NCI-H524 treated with DMSO at 0.1 percent for 48 hours (cell line): ENCODE measurements at places on chromosomes 1 and 21.

DNA sequence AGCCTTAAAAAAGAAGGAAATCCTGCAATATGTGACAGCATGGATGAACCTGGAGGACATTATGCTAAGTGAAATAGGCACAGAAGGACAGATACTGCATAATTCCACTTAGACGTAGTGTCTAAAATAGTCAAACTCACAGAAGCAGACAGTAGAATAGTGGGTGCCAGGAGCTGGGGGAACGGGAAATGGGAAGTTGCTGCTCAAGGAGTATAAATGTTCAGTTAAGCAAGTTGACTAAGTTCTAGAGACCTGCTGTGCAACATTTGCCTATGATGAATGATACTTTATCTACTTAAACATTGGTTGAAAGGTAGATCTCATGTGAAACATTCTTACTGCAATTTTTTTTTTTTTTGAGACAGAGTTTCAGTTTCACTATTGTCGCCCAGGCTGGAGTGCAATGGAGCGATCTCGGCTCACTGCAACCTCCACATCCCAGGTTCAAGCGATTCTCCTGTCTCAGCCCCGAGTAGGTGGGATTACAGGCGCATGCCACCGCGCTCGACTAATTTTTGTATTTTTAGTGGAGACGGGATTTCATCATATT, 197.8 kb downstream of the HIVEP3 start:
- no peak for DNase-seq

DNA sequence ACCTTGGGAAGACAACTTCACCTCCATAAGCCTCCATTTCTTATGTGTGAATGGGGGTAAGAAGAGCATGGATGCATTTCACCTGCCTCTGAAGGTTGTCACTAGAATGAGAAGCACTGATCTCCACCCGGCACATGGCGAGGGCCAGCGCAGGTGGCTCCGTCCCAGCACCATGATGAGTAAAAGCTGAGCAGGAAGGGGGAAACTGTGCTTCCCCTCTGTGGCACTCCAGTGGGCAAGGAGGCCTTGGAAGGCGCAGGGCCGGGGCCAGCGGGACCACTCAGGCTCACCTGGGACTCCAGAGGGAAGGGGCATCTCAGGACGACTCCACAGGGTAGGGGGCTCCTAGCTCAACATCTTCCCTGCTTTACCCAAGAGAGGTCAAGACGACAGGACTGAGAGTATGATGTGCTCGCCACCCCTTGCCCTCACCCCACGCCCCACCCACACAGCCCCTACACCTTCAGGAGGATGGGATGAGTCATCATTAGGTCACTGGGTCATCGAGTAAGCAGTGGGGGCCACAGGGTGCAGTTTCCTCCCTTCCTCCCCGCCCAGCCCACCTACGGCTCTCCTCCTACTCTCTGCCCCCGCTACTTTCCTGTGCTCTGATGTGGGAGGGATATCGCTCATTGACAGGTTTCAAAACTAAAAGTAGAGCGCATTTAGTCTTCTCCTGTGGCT, 112.1 kb downstream of the HIVEP3 start:
- no peak for DNase-seq

DNA sequence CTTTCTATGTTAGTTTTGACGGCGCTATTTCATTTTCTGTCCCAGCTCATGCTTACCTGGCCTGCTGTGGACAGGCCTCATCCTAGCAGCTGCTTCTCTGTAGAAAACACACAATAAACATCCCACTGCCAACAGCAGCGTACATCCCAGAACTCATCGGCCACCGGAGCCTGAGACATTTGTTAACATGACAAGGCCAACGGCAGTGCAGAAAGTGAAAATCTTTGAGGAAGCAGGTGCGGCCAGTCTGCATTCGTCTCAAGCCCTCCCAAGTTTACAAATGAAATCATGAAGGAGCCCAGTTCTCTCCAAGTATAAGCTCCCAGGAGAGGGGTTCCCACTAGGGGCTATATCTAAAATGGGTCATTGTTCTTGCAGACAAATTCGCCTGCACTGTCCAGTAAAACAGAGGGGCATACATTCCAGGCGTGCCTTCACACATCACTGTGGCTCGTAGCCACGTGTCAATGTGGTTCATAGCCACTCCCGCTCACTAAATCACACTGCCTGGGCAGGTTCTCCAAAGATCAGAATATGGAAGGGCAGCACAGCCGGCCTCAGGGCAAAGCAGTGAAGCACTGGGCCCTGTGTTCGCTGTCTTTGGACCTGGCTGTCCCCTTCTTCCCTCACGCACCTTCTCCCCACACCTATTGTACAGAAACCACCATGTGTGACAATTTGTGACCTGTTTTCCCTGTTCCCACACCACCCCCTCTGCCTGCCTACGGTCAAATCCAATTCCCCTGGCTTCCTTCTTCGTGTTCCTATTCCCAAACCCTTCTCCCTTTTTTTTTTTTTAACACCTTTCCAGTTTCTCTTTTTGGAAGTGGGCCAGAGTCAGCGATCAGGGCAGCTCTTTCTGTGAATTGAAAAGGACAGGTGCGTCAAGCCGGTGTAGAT, 27.0 kb upstream of the ABCG1 start:
- no peak for DNase-seq

- DNase-seq, result no peak
Measured at GRCh38 chr1:115228191-115228590, 109.9 kb downstream of the NGF start.

DNA sequence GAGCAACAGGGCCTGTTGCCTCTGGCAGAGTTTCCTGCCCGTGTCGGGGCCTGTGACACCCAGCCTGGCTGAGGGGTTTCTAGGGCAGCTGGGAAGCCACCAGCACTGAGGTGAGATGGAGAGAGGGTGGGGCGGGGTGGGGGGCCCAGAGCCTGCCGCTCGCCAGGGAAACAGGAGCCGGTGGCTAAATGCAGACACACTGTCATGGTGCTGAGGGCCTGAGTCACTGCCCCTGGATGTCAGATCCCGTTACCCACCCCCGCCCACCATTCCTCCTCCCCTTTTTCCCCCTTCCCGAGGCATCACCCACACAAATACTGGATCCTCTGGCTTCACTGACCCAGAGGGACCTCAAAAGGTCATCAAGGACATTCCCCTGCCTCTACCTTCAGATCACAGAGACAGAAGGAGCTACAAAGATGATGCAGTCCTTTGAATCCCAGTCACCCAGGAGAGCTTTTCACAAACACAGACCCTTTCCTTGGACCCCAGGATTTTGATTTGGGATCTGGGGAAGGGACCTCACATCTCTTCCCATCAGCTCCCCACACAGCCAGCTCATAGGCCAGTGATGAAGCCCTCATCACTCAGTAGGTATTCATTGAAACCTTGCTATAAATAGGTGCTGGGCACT, 1.9 kb upstream of the HSPB7 start:
- DNase-seq, result no peak

GRCh38 chr1:153957744-153958110, 685 bp downstream of the CRTC2 start:
- no peak for DNase-seq
